Naive thymus-derived CD8-positive, alpha-beta T cell (primary cell): ENCODE measurements at places on chromosomes 12 and 14.
A peak's percentile ranks its signal among the peaks of the same experiment; 100 is the strongest.

DNA sequence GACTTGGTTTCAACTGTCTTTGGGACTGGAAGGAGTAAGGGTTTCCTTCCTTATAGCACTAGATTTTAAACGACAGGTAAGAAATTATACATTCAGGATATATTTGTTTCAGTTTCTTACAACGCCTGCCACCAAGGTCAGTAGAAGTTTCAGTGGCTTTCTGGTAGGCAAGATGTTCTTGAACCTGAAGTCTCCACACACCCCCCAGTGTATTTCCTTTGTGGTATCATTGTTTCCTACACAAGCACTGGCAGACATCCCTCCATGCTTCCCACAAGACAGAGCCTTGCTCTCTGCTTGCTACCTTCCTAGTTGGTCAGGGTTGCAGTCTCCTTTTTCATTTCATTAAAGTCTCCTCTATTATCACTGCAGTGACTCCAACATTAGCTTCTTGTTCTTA, 283.1 kb downstream of the FLRT2 start:
- no peak for DNase-seq

DNA sequence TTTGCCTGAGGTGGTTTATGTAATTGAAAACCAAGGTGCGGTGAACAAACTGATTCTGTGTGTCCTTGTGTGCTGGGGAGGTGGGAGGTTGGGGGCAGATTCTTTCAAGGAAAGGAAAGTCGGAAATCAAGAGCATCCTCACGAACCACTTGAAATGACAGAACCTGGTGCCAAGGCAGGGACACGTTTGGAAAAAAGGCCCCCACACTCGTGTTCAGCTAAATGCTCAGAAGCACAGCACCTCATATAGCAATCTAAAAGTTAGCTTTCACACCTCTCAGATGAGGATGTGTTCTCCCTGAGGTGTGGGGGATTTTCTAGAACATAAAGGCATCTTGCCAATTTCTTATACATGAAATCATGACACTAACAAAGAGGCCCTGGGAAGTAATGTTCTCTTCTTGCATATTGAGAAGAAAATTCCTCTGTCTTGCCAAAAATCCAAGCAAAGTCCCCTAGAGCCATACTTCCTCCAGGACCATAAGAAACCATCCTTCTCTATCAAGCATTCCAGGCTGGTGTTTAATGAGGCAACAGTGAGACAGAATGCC, 119.6 kb downstream of the PLXNC1 start:
- DNase-seq: no peak

DNA sequence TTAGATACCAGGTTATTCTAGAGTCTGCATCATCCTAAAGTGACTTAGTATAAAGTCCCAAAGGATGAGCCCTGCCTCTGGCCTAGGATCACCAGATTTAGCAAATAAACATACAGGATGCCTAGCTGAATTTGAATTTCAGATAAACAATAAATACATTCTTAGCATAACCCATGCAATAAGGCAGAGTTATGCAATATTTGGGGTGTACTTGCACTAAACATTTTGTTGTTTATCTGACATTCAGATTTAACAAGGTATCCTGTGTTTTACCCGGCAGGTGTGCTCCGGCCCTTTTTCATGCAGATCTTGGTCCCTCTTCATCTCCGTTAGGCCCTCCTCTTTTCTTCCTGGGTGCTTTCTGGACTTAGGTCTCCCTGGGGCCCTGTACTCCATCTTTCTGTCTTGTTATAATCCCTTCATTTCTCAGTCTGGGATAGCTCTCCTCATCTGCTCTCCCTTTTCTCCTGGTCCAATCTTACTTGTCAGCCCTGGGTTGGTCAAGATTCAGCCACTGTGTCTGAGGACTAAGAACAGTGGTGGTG, 18.1 kb upstream of the SMOC1 start:
- no peak for DNase-seq

DNA sequence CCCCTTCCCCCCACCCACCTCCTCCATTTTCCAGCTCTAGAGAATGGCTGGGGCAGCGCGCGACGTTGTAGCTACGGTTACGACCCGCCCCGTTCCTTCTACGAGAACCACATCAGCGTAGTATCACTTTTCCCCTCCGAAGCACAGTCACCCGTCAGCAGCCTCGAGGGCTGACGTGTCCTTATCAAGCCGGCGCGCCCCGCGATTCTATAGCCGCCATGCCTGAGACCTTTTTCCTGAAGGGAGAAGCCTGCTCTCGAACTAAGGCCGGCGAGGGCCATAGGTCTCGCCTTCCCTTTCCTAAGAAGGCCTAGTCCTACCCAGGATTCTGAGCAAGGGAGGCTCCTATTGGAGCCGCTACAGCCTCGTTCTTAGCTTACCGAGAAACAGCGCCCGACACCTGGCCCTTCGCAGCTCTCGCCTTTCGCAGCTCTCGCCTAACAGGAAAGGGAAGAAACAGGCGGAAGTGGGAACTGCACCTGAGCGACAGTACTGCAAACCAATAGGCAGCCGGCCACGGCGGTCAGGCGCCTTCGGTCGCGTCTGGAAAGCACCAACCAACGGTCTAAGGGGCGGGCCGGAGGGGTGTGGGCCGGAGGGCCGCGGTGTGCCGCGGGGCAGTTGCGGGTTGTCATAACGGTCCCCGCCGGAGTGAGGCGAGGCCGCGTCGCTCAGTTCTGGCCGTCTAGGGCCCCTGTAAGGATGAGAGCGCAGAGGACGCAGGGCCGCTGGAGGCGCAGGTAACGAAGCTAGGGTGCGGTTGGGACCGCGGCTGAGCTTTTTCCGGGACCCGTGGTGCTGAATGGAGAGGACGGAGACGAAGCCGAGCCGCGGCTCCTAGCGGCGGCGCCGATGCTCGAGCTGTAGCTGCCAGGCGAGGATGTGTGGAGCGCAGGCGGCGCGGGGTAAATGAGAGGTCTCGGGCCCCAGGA, at the start of the genes MGAT2 and RPL36AL:
TSS of gene MGAT2 (plus strand) at position 618 of the 932 bp plus-strand sequence. CDS start 470 bp downstream, outside the sequence.
TSS of gene RPL36AL (minus strand) at position 445 of the 932 bp plus-strand sequence. CDS start 1,522 bp downstream, outside the sequence.
- peak; percentile 89 for DNase-seq

GRCh38 chr12:28097221-28097620, 93.0 kb upstream of the CCDC91 start:
- DNase-seq: no peak

DNA sequence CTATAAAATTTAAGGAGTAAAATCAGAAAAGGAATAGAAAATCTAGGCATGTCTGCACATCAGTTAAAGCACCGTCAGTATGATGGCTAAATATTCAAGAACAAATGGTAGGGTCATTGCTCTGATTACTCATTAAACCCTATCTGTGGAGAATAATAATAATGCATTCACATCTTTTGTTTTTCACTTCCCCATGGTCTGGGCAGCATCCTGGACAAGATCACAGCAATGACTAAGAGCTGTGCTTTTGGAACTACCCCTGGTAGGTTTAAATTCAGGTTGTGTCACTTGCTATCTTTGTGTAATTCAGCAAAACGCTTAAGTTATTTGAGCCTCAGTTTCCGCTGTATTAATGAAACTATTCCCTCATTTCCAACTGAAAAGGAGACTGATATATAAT, 33.1 kb downstream of the C12orf42 start:
- DNase-seq: no peak

DNA sequence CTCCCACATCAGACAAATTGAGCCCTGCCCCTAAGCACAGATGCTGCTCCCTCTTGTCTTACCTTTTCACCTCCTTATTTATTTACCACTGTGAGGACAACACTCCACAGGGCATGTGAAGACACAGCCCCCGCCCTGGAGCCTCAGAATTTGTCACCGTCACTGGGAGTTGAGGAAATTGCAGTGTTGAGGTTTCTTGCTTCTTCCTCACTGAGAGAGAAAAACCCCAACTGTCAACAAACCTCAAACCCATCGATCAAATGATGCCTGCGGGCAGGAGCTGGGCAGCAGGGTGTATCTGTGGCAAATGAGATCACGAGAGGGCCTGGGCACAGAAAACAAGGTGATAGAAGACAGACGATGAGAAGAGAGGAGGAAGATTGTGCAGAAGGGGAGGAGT, 30.5 kb upstream of the PLEKHG3 start:
- no peak for DNase-seq

- no peak for DNase-seq
Observed at GRCh38 chr14:79064214-79064613, 894.0 kb downstream of the NRXN3 start.

DNA sequence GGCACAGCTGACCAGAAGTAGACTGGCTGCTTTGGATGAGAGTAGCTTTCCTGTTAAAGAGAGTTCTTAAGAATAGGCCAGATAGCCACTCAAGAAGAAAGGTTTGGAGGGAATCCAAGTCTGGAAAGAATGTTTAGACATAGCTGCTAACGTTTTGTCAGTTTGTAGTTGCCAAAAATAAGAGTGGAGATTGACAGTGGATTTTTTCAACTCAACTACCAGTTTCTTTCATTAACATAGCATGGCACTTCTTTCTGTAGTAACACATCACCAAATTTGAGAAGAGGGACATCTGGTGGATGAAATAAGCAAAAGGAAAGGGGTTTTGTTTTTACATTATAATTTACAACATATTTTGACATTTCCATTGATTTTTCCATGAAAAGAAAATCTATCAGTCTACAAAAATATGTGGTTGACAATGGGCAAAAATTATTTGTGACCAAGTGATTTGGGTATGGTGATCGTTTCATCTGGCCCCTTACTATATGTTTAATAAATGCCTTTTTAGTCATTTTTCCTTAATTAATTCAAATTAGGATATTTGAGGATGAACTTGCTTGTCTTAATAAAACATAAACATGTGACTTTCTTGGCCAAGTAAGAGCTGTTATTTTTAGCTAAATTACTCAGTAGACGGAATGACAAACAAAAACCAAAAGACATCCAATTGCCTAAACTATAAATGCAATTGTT, 71.1 kb downstream of the PTPRR start:
- no peak for DNase-seq

DNA sequence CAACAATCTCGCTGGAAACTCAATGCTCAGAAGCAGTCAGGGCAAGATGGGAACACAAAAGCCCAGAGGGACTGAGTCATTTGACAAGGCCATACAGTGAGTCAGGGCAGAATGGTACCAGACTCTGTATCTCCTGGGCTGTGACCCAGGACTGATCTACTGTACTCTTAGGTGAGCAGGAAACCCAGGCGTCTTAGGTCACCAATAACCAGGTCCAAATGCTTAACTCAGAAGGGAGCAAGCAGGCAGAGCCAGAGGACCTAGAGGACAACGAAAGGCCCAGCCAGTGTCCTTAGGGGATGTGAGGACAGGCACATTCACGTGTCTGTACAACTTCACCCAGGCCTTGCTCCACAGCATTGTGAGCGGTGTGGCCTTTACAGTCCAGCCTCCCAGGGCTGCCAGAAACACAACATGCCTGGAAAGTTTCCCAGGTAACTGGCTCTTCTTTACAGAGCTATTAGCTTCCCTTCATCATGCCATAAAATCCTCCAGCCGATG, 69.9 kb downstream of the ARL6IP4 start:
- no peak for DNase-seq

DNA sequence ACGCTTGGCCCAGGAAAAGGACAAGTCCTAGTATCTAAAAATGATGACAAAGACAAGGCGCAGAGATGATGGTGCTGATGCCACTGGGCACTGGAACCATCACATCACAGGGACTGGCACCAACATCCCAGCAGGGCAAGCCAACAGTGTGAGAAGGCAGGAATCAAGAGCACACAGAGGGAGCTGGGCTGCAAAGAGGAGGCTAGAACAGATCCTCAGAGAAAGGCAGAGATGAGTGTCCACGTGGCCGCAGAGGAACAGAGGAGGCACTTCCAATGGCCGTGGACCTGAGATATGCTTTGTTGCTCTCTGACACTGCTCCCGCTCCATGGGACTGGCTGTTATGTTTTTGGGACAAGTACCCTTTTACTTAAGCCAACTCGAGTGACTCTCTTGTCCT, 17.9 kb downstream of the FOXN3 start:
- DNase-seq: no peak

GRCh38 chr14:103718572-103718971, 3.0 kb downstream of the ZFYVE21 start:
- no peak for DNase-seq

GRCh38 chr14:28406196-28406595, 360.4 kb upstream of the FOXG1 start:
- no peak for DNase-seq

GRCh38 chr12:89525305-89525823, 483 bp downstream of the POC1B start:
- DNase-seq: peak; percentile 46

GRCh38 chr14:72740966-72741825, 152.7 kb downstream of the DPF3 start:
- DNase-seq: no peak

- DNase-seq: no peak
Observed at GRCh38 chr12:107468182-107468581, 217.4 kb upstream of the PWP1 start.
